ENCODE measurements at places on chromosomes 5 and 9. TPM values are rescaled to one million over a fixed set of nuclear protein-coding genes. Genes with fewer than 3 reads are reported as not detected.
A peak's percentile ranks its signal among the peaks of the same experiment; 100 is the strongest.

GRCh38 chr5:157672976-157673375 is 1.6 kb downstream of the C5orf52 start:
- DNase-seq, result peak; percentile 27

- DNase-seq, result no peak
Measured at GRCh38 chr5:159061834-159062474, 37.8 kb downstream of the EBF1 start.

- DNase-seq, result no peak
Measured at GRCh38 chr9:127319366-127320114, 55.0 kb downstream of the GARNL3 start.

DNA sequence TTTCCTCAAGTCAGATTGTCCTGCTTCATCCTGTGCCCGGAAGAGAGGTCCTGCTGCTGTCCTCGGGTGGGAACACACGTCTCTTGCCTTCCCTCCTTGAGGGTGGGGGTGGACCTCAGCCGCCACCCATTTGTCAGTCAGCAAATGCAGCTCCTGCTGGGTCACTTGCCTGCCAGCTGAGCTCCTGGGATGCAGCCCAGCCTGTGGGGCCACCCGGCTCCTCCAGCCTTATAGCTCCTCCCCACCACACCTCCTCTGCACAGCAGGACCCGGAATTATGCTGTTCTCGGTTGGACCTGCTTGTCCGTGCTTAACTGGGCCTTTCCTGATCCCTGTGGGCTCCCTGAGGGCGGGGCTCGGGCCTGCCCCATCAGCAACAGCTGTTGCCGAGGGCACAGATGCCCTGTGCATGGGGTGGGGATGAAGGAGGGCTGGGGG is 52.7 kb downstream of the RXRA start:
- peak; percentile 87 for DNase-seq

DNA sequence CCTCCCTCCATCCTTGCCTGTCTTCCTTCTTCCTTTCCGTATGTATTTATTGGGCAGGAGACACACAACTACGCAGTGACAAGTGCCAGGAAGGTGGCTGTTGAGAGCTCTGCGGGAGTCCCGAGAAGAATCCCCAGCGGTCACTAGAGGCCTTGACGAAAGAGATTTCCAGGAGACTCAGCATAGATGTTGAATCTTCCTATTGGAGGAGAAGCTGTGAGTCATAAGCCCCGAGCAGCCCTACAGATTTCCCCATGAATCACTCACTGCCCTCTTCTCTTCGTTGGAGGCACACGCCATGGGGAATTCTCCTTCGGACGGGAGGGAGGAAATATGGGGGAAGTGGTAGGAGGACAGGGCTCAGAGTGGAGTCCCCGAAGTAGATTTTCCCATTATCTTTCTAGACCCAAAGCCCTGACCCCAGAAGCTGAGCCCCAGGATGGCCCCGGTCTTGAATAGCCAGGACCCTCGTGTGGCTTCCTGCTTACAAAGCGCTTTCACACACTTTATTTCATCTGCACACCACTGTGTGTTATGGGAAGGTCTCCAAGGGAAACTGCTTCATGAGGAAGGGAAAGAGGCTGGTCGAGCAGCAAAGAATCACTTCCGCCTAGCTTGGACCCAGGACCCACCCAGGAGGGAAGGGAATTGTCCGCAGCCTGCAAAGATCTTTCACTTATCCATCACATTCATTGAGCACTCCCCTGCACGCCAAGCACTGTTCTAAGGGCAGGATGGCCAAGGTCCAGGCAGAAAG is 12.7 kb downstream of the DUSP1 start:
- DNase-seq, result peak; percentile 95

DNA sequence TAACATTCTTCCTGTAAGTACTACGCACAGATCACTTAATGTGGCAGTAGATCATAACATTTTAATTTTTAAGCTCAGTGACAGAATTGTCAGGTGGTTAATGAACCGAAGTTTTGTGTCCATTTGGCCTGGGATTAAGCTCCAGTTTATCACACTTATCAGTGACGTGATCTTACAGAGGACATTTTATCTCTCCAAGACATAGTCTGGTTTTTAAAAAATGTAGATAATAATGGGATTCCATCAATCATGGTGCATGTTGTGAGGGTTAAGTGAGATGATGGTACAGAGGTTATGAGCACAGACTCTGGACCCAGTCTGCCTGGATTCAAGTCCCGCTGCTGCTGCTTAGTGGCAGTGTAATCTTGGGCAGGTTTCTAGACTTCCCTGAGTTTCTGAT is 66.0 kb upstream of the ZFAND5 start:
- DNase-seq, result no peak

GRCh38 chr5:179699616-179700237 is 960 bp downstream of the CANX start:
- no peak for DNase-seq

DNA sequence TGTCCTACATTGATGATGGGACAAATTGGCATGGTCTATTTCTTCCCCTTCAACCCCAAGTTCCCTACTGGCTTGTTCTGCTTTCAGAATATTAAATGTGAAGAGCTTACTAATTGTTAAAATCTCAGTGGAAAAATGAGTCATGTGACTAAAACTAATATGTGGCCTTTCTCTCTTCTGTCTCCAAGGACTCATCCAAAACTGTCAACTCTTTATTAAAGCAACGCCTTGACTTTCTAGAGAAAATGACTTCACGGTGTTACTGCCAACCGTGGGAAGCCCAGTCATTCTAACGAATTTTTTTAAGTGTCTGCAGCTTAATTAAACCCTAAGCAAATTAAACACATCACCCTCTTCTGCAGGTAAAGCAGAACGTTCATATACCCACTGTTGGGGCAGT is 431.6 kb downstream of the DTWD2 start:
- no peak for DNase-seq

DNA sequence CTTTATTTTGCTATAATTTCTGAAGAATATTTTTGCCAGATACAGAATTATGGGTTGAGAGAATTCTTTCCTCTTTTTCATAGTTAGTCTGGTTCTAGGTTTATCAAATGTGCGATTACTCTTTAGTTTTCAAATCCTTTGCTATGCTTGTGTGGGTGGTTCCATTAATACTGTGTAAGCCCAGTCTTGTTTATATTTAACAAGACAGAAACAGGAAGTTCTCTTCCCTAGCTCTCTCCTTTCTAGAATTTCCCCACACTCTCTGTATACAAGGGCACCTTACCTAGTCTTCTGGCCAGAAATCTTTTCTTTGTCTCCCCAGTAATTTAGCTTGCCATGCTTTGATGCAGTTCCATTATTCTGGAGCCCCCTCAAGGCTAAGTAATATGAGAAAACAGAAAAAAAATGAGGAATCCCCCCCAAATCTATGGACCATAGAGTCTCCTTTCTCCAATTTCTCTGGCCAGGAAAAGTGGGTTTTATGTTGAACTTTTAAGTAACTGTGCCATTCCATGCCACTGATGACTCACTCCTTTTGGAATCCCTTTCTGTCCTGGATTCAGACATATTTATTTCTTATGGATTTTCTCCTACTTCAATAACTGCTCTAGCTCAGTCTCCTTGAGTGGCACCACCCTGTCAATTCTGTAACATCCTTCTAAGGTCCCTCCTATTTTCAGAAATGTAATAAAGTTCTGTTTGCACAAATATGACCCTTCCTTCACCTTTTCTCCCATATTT is 1714.1 kb downstream of the EFNA5 start:
- no peak for DNase-seq

DNA sequence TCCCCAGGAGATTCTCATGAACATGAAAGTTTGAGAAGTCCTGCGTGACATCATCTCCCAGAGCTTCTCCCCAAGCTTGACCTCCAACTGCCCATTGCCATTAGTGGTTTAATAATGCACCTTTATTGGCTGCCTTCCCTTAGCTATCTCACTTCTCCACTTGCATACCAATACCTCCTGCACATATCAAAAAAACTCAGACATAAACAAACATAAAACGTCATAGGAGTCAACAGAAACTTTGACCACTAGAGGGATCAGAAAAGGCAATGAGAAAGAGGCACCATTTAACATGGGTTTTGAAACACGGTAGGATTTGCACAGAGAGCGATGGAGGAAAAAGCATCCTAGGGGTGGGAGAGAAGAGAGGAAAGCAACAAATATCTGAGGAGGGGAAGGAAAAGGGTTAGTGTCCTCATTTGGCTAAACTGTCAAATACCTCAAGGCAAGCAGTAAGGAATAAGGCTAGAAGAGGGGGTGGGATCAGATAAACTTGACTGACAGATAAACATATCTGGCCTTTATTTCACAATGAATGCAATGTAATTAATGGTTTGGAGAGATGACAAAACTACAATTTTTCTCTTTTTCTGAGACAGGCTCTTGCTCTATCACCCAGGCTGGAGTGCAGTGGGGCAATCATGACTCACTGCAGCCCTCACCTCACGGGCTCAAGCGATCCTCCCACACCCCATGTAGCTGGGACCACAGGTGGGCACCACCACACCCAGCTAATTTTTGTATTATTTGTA is 27.0 kb downstream of the GNAQ start:
- DNase-seq, result no peak

The TLN1 gene
- total RNA-seq, result 213 TPM

The LHX2 gene
- total RNA-seq, result 0.18 TPM

The GPR21 gene
- not detected for total RNA-seq

The CSNK1G3 gene
- total RNA-seq, result 75.1 TPM

The C5orf34 gene
- total RNA-seq, result 16.5 TPM

The FGFR4 gene
- 4.1 TPM for total RNA-seq

The IFNA21 gene
- not detected for total RNA-seq

The TMEFF1 gene
- total RNA-seq, result 1.3 TPM

The FBP2 gene
- not detected for total RNA-seq

The HEMGN gene
- not detected for total RNA-seq

The PCDHGC5 gene
- not detected for total RNA-seq

The SAP30L gene
- total RNA-seq, result 24.5 TPM

All from SJSA1 (cell line).